ENCODE measurements at places on chromosomes 4 and X. TPM values are rescaled to one million over a fixed set of nuclear protein-coding genes. Genes with fewer than 3 reads are reported as not detected.

The ETDB gene
- total RNA-seq, result not detected

DNA sequence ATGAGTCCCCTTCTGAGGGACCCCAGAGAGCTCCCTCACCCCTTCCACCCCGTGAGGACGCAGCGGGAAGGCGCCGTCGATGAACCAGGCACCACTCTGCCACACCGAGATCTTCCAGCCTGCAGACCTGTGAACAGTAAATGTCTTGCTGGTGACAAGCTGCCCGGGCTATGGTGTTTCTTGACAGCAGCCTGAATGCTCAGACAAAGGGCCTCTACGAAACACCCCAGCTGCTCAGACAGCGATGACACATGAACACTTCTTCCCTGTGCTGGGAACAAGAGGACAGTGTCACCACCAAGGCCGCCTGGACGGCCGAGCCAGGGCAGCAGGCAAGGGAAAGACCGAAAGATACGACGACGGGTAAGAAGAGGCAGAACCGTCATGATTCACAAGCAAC is 30.6 kb upstream of the GTPBP6 start:
- DNase-seq, result no peak

DNA sequence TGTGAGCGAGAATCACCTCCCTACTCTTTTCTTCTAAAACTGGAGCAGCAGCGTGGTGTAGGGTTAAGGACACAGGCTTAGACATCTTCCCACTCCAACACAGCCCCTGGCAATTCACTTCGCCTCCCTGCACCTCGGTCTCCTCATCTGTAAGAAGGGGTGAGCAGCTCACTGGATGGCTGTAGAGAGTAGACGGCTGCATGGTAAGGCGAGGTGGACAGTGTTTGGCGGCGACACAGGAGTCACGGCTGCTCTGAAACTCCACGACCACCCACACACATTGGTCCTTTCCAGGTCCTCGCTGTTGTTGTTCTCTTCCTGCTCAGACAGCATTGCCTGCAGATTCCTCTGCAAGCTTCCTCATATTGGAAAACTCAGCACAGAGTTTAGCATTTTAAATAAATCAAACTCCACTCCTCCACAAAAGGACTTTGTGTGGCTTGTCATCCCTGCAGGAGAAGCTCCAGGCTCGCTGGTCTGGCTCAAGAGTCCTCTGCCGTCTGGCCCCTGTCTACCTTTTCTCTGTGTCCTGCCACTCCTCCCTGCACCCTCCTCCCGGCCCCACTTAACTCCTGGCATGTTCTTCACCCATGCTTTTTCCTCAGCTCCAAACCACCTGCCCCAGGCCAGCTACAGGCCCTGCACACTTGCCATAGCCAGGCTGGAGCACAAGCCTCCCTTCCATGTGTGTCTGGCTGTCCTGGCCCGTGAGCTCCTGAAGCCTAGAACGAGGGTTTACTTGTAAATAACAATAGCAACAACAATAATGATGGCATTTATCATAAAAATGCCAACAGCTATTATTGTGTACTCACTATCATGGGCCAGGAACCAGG is 41.3 kb upstream of the CRMP1 start:
- no peak for DNase-seq

The PASD1 gene
- total RNA-seq, result not detected

GRCh38 chr4:70666369-70666768 is at the start of gene JCHAIN:
TSS of gene JCHAIN (minus strand) at chr4:70666508. CDS start at chr4:70666490, 18 bp downstream.
- DNase-seq, result no peak

DNA sequence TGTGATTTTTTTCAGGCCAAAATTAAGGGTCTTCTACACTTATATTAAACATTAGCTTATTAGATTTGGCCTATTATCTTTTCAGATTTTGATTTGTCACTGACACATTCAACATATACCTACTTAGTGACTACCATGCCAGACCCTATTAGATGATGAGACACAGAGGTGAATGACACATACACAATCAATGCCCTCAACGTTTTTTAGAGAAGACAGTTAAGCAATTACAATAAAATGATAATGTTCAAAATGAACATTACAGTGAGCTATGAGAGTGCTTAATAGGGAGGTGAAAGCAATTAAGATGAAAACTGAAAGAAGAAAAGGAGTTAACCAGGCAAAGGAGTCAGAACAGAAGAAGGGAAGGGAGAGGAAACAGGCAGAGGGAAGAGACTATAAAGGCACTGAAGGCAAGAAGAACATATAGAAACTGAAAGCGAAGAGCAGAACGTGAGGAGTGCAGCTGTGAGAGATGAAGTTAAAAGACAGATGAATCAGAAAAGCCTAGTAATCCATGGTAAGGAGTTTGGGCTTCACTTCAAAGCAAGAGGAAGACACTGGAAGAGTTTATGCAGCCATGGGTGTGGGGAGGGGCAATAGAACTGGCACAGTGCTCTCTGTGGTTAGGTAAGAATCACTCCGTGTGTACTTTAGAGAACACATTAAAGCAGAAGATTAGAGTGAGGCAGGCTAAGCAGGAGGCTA is 119.0 kb downstream of the REELD1 start:
- DNase-seq, result peak; percentile 43

GRCh38 chrX:3450881-3451570 is 104.6 kb upstream of the MXRA5 start:
- DNase-seq, result no peak

GRCh38 chrX:68018248-68019203 is 414.8 kb downstream of the OPHN1 start:
- peak; percentile 9 for DNase-seq

The GRIPAP1 gene
- total RNA-seq, result 63.3 TPM

The ARHGAP4 gene
- 130 TPM for total RNA-seq

The MSX1 gene
- not detected for total RNA-seq

The TRIM2 gene
- 1.0 TPM for total RNA-seq

GRCh38 chrX:46165411-46165810 is 379.8 kb downstream of the ZNF674 start:
- DNase-seq, result no peak
